ENCODE measurements at places on chromosomes 2 and 18.

GRCh38 chr2:83970217-83970929 is 488.7 kb downstream of the SUCLG1 start:
- no peak for DNase-seq

DNA sequence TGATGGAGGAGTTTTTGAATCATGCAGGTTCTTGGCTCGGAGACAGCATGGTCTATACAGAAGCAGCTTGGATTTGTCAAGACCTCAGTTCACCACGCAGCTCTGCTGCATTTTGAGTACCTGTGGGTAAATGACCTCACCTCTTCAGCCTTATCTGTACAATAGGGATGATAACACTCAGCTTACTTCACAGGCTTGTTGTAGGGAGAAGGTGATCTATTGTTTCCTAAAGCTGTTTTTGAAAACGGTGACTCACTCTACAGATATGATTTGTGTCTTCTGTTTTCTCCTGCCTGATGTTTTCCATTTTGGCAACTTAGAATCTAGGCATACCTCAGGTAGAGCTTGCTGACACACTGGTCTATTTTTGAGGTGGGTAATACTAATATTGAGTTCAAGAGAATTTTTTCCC is 80.3 kb downstream of the FMNL2 start:
- no peak for DNase-seq

DNA sequence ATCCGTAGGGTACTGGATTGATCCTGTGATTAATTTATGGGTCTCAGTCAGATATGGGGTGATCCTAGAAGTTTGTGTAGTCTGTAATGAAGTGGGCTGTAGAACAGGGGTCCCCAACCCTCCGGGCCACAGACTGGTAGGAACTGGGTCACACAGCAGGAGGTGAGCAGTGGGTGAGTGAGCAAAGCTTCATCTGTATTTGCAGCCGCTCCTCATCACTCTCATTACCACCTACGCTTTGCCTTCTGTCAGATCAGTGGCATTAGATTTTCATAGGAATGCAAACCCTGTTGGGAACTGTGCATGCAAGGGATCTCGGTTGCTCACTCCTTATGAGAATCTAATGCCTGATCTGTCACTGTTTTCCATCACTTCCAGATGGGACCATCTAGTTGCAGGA is 48.8 kb downstream of the EML4 start:
- no peak for DNase-seq

GRCh38 chr18:36296650-36297416 is 680 bp upstream of the FHOD3 start:
- no peak for DNase-seq

- DNase-seq, result no peak
Measured at GRCh38 chr2:181516992-181517391, 59.8 kb downstream of the ITGA4 start.

DNA sequence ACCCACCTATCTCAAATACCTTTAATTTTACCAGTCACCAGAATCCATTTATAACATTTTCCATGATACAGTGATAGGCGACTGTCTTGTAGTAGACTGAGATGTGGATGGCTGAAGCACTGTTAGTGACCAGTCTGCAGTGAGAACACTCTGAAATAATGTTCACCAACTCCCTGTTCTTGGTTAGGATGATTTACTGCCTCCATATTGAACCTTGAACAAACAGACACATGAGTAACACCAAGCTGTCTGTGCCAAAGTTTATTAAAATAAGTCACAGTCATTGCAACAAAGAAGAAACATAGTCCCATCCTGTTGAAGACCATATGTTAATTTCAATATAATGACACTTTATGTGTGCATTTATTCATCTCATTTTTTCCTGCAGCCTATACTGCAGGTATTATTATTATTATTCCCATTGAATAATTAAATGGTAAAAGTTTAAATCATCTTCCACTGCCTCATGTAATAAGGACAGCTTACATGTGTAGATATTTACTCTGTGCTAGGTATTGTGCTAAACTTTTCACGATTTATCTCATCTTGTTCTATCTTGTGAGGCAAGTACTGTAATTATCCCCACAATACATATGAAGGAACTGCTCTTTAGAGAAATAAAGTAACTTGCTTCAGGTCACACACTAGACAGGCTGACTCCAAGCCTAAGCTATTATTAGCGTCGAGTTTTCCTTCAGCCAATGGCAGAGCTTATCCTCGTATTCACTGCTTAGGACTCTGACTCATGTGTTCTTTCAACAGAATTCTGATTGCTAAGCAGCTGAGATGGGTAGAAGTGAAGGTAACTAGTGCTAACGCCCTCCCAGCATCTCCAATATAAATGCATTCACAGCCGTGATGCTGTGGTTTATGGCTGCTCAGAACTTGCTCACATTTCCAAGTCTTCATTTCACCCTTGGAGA is 62.5 kb downstream of the ONECUT2 start:
- DNase-seq, result no peak

DNA sequence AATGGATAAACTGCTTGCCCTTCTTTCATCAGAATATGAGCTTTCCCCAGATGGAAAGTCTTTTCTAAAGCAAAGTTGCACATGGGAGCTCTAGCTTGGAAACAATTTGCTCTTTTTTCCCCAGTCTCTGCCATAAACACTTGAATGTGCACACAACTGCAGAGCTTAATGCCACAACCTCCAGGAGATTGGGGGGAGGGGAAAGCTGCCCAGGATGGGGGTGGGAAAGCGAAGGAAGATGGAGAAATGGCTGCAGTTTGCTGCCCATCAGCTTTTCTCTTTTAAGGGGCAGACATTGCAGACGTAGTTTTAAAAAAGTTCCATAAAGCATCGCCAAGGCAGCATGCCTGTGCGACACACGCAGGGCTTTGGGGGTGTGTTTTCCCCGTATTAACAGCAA is 1.5 kb downstream of the ACKR3 start:
- DNase-seq, result no peak

DNA sequence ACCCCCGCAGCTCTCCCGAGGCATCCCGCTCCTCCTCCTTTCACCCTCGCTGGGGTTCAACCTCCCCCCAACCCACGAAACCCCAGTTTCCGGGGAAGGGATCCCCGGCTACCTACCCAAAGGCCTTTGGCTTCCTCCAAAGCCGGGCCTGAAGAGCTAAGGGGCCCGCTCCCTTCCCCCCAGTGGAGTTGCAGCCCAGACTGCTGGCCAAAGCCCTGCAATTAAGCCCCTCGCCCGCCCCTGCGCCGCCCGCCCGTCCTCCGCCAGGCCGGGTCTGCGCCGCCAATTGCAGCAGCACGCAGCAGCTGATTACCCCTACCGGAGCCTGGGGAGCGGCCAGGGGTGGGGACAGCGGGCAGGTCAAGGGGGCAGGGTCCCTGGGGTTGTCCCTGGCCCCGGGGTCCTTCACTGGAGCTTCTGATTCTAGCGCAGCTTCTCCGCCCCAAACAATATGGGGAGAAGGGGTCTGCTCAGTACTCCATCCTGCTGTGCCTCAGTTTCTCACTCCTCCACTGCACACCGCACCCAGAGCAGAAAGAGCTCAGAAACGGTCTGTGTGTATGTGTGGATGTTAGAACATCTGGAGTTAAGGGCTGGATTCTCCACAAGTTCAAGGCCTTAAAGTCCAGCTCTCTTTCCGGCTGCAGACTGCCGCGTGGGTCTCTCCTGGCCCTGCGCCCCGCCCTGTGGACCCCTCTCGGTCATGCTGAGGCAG is 16.9 kb downstream of the WNT10A start:
- no peak for DNase-seq

DNA sequence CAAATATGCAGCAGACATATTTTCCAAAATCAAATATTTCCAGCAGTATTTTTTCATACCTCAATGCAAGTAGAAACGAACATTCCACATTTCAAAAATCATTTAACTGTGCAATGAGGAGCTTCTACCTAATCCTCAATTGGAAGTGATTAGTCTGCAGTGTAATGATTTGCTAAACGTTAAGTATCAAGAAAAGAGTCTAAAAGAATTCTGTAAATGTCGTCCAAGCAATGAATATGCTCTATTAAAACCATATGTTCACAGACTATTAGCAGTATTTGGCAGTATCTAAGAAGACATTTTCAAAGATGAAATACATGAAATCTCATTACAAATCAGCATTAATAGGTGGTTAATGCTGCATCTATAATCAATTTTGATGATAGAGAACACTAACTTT is 15.9 kb downstream of the DYM start:
- DNase-seq, result no peak

DNA sequence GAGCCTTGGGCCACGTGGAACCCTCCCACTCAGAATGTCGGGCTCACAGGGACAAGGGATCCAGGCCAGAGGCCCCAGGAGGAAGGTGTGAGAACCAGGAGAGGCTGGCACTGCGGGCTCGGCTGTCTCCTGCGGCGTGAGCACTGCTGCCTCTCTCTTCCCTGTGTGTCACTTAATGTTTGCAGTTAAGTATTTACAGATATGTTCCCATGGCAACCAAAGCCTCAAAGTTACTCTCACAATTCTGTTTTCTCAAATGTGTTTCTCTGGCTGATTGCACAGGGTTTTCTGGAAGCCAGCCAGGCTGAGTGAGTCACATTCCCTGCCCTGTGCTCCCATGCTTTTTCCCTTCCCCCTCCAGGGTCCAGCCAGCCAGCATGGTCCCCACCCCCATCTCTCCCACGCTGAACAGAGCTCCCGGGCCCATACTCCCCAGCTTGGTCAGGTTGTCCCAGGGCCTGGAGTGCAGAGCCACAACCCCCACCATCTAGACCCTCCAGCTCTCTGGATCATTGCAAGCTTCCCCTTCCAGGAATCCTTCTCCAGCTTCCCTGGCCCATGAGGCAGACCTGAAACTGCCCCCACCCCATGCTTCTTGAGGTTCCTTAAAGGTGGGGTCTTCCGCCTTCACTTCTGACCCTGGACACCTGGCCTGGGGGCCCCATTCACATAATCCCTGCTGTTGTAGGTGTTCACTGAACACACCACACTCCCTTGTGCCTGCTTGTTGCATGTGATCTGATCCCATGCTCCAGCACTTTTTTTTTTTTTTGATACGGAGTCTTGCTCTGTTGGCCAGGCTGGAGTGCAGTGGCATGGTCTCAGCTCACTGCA is 265.9 kb downstream of the CELF4 start:
- DNase-seq, result no peak

- no peak for DNase-seq
Measured at GRCh38 chr2:146701183-146701582, 1143.6 kb upstream of the ACVR2A start.

GRCh38 chr2:69529480-69529879 is 92.2 kb upstream of the NFU1 start:
- no peak for DNase-seq

GRCh38 chr2:37526323-37526722 is 145.1 kb downstream of the CDC42EP3 start:
- DNase-seq, result no peak

GRCh38 chr2:220476877-220477276 is 849.4 kb downstream of the SLC4A3 start:
- no peak for DNase-seq

- DNase-seq, result no peak
Measured at GRCh38 chr2:26347286-26347865, 787 bp upstream of the ADGRF3 start.

DNA sequence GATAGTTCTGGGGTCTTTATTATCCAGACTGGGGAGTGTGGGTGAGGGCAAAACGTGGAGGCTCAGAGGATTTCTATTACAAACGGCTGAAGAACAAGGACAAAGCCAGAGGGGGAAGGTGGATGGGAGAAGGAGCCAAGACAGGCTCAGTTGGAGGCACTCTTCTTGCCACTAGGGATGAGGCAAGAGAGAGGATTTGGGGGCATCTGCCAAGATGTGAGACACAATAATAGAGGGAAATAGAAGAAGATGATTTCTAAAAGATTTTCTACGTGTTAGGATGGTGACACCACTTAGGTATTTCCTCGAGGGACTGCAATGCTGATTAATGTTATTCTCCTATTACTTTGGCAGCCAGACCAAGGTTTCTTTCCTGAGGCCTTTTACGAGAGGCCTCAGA is 71.8 kb downstream of the APOB start:
- DNase-seq, result no peak

DNA sequence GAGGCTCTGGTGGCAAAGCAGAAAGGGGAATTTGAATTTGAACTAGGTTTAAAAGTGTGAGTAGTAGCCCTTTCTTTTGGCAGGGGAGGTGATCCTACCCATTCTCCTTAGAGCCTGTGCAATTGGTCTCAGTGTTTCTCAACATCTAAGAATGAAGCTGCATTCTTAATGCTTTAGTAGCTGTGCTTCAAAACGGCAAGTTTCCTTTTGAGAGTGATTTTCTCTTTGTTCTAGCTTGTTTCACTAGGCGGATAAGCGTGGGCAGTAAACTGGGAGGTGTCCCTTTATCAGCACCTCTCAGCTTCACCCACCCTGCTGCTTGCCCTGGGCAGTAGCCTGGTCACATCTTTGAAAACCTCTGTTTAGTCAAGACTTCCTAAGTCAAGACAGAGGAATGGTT is 6.7 kb downstream of the CRIM1 start:
- no peak for DNase-seq

DNA sequence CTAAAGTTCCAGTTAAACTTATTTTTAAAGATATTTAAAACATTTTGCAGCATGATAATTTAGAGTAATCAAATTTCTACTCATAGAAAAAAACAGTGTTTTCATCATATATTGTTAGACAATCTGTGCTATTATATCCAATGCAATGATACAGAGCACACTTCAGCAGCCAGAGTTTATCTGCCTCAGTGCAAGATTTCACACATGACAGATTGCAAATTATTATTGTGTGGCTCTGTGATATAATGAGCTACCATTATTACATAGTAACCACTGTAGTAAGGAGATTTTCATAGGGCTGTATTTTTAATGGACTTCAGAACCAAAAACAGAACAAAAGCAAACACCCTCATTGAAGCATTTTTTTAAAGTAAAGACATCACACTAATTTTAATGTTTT is 762.4 kb downstream of the DSC3 start:
- DNase-seq, result no peak

GRCh38 chr2:28419003-28419402 is 26.3 kb downstream of the FOSL2 start:
- no peak for DNase-seq

DNA sequence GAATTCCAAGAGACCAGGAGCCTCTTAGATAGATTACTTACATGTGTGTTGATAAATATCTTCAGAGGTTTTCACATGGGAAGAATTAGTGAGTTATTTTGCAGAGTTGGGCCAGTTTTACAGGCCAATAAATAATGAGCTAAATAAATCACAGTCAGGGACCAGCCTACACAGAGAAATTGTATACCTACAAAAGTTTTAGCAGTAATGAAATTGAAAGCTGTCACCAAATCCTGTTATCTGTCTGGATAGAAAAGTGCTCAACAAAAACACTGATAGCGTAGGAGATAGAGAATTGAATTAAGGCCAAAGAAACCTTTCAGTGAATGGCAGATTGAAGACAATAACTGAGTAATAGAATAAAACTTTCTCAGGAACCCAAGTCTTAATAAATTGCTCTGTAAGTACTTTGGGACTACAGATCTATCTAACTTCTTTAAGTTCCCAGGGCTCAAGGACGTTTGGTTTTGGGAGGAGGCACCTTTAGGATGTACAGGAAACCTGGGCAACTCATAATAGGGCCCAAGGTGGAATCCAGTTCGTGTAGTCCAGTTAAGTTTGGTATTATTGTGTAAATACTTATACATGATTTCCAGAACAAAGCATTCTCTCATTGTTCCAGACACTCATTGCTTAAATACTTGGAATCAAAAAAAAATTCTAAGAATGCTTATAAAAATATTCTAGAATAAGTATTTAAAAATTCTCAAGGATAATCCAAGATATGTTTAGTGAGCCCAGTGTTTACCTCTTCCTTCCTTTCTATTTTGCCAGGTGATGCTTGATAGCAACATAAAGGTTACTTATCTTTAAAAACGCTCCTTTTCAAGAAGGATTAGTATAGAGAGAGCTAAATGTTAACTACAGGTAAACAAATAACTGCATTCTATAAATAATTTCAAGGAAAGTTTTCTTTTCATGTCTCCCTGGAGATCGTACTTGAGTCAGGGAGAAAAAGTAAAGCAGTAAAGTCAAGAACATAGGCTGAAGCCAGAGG is 134.5 kb downstream of the NCKAP5 start:
- no peak for DNase-seq

GRCh38 chr2:226337941-226338600 is 461.5 kb downstream of the IRS1 start:
- DNase-seq, result no peak

Measured in activated gamma-delta T cell (primary cell).